Fibroblast of the conjunctiva (primary cell): ENCODE measurements at places on chromosomes 1 and 21.

GRCh38 chr1:17776426-17776825 lies 21.3 kb downstream of the ACTL8 start:
- DNase-seq, result no peak

DNA sequence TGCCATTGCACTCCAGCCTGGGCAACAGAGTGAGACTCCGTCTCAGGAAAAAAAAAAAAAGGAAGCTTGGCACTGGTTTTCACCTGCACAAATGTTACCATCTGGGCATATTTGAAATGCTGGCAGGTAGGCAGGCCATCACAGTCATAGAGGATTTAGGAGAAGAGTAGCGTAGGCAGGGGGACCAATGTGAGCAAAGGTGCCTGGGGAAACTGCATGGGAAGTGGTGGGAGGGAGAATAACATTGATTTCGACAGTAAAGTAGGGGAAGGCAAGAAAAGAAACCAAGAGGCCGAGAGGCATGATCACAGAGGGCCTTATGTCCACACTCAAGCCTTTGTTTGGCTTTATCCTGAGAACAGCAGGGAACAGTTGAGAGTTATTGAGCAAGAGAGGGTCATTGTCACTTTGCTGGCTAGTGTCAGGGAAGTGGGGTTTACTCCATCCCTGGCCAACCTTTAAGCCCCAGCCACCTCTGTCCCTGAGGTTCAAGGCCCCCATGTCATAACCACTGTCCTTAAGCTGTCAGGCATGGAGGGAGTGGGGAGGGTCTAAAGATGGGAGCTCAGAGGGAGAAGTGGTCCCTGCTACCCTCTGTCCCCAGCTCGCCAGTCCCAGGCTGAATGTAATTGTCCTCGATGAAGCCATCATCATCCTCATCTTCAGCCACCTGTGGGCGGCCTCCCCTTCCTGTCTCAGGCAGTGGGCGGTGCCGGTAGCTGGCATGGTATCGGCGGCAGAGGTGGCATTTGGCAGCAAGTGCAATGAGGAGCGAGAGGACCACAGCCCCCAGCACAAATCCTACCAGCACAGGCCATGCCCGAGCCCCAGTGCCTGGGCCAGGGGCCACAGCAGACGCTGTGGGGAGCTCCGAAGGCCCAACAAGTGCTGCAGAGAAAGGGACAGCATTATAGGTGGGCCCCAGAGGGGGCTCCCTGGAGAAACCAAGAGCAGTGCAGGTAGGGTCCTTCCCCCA lies 2.9 kb downstream of the C1orf210 start:
- DNase-seq, result no peak

DNA sequence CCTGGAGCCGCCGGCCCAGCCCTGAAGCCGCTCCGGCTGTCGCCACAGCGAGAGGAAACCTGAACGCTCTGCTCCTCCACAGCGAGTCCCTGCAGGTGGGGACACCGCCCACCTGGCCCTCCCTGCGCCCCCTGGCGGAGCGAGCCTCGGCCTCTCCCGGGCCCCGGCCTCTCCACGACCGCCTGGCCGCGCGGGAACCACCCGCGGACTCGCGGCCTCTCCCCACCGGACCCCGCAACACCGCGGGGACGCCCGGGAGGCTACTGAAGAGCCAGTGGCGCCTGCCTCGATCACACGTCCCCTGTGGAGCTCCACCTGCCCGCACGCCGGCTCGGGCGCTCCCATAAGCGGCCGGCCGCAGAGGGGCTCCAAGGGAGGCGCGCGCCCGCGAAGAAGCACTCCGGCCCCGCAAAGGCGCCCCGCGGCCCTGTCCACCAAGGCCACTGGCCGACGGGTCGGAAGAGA lies 109.6 kb downstream of the KCNN3 start:
- DNase-seq, result no peak

- DNase-seq, result no peak
Measured at GRCh38 chr1:183328371-183328770, 89.8 kb downstream of the NMNAT2 start.

DNA sequence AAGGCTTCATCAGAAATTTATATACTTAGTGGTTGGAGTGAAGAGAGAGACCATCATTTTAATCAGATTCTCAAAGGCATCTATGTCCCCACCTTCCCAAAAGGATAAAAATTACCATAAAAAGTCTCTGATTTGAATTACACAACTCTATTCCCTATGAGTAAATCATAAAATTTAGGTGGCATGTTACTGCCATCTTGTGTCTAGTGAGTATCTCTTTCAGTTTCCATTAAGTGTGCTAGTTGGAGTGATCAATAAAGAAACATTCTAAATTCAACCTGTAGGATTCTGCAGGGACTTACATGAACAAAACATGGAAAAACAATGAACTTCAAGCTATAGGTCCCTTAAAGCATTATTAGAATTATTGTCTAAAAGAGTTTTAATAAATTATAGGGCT lies 655.4 kb downstream of the LTN1 start:
- DNase-seq, result peak; percentile 60

- no peak for DNase-seq
Measured at GRCh38 chr1:55217226-55217986, 2.2 kb upstream of the USP24 start.

DNA sequence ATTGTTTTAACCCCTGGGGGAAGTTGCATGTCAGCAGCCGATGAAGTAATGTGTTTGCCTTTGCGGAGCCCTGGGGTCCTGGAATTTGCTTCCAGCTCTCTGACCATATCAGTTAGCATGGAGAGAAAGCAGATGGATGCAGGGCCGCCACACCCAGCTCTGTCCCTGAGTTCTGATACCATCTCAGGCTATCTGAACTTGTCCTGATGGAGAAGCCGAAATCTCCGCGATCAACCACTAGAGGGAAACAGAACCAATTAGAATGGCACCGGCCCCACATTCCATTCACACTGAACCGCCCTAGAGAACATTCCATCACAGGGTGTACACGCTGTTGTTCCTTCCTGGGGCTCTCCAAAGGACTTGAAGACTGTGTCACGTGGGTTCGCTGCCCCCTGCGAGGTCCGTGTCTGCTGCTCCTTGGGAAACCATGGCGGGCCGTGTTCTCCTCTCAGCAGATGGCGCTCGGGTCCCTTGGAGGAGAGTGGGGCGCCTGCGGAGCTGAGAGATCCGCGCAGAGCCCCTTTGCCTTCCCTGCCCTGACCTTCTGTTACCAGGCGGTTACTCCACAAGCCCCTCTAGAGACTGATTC lies 75.4 kb downstream of the ABCA4 start:
- peak; percentile 96 for DNase-seq

- DNase-seq, result peak; percentile 60
Measured at GRCh38 chr1:203504400-203505250, 10.7 kb downstream of the OPTC start.

GRCh38 chr1:30875197-30875596 lies 33.4 kb downstream of the SDC3 start:
- no peak for DNase-seq

DNA sequence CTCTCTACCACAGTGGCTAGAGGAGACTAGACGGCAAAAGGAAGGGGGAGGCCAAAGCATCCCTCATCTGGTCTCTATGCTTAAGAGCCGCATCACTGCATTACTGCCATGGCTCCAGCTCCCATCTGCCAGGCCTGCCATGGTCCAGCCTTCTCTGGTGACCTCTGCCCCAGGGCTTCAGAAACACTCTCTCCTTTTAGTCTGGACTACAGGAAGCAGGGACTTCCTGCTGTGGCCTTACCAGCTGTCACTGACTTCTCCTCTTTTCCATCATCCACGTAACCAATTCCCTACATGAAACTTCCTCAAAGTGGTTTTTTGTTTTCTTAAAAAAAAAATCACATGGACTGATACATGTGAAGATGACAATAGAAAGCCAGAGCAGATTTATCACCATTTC lies 323.1 kb upstream of the NFIA start:
- no peak for DNase-seq

DNA sequence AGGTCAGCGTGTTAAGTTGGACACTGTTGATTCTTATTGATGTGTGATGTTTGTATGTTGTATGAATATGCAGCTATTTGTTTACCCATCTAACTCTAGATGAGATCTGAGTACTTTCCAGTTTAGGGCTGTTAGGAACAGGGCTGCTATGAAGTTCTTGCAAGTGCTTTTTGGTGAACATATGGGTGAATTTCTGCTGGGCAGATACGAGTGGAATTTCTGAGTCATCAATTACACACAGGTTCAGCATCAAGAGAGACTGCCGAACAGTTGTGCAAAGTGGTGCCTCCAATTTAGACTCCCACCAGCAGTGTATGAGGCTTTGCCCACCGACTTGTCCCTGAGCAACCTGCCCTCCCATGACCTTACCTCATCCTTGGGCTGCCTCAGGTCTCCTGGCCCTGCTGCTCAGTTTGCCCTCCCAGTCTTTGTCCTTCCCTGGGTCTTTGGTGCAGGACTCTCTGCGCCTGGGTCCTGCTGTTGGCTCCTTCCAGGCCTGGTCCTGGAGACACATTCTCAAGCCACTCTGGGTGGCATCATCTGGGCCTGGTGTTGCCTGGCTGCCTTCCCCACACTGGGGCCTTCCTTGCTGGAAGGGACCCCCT lies 343.6 kb downstream of the PTPRU start:
- DNase-seq, result peak; percentile 50

DNA sequence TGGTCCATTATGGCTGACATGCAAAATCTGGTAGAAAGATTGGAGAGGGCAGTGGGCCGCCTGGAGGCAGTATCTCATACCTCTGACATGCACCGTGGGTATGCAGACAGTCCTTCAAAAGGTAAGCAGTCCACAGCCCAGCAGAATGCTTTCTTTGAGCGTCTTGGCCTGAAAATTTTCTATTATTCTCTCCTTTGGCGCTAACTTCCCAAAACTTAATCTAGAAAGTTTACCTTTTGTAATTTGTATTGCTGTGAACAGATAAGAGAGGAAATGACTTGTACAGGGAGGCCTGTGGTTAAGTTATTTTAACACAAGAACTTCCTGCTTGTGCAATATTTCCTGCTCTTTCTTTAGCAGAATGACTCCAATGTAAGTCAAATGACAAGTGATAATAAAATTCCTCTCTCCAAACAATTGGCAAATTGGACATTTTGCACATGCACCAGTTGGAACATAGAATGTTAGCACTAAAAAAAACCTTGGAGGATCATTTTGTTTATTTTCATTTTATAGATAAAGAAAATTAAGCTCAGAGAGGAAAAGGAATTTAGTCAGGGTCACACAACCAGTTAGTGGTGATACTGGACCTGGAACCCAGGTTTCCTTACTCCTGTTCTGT lies 18.9 kb downstream of the CAP1 start:
- DNase-seq, result no peak

- DNase-seq, result no peak
Measured at GRCh38 chr21:40351006-40351405, 483.8 kb downstream of the PCP4 start.

- DNase-seq, result no peak
Measured at GRCh38 chr1:181949500-181949899, 112.0 kb downstream of the ZNF648 start.

- DNase-seq, result no peak
Measured at GRCh38 chr1:54283635-54284385, 83.8 kb downstream of the MRPL37 start.

GRCh38 chr1:171935664-171936063 lies 94.4 kb downstream of the DNM3 start:
- no peak for DNase-seq

DNA sequence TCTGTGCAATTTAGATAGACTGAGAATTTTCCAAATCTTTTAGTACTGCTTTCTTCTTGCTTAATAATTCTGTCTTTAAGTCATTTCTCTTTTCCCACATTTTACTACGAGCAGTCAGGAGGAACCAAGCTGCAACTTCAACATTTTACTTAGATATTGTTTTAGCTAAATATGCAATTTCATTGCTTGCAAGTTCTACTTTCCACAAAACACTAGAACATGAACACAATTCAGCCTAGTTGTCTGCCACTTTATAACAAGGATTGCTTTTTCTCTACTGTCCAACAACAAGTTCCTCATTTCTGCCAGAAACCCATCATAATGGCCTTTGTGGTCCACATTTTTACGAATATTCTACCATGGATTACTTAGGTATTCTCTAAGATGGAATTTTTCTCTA lies 36.6 kb downstream of the SORT1 start:
- no peak for DNase-seq

DNA sequence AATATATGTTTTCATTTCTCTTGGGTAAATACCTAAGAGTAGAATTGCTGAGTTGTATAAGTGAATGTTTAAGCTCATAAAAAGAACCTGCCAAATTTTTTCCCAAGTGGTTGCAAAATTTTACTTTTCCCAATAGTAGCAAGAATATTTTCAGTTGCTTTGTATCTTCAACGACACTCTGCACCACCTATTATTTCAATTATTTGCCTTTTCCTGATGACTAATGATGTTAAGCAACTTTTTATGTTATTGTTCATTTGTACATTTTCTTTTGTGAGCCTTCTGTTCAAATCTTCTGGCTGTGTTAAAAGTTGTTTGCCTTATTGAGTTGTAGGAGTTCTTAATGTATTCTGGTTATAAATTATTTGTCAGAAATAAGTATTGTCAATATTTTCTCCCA lies 299.1 kb upstream of the NRIP1 start:
- no peak for DNase-seq

GRCh38 chr21:29080454-29080941 lies 7.0 kb upstream of the CCT8 start:
- no peak for DNase-seq

DNA sequence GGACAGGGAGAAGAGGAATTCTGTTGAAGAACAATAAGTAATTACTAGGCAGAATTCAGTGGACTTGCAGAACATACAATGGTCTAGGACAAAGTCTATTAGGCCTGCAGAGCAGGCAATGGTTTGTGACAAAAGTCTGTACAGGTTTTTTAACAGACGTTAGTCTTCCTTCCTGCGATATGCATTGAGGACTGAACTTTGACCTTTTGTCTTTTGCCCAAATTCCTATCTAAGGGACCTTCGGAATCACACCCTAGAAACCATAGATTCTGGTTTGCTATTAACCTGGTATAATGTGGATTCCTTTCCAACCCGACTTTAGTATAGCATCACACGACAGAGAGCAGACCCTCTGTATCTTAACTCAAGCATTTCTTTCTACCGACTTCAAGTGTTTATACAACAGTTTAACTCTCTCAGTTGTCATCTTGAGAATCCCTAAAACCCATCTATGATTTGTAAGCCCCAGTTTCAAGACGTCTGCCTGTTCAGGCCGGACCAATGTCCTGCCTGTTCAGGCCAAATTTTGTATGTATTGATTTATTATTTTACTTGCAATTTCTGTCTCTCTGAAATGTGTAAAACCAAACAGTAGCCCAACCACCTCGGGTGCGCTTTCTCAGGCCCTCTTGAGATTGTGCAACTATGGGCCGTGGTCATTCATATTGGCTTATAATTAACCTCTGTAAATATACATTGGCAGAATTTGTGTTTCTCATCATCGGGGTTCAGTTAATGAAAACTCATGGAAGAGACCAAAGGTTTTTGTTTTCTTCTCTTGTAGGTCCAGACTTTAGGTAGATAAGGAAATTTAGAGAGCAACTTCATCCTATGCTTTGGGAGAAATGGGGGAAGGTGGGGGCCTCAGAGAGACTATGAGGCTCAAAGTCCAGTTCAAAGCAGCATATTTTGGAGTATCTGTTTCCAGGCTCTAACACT lies 76.9 kb upstream of the TNFSF18 start:
- DNase-seq, result no peak

GRCh38 chr1:45979778-45980176 lies 152.7 kb downstream of the PIK3R3 start:
- DNase-seq, result no peak

- DNase-seq, result no peak
Measured at GRCh38 chr1:164609089-164609488, 50.1 kb downstream of the PBX1 start.

- DNase-seq, result no peak
Measured at GRCh38 chr1:112729909-112730308, 14.8 kb upstream of the PPM1J start.
